NCI-H446 (cell line): ENCODE measurements at places on chromosomes 5 and 9.

DNA sequence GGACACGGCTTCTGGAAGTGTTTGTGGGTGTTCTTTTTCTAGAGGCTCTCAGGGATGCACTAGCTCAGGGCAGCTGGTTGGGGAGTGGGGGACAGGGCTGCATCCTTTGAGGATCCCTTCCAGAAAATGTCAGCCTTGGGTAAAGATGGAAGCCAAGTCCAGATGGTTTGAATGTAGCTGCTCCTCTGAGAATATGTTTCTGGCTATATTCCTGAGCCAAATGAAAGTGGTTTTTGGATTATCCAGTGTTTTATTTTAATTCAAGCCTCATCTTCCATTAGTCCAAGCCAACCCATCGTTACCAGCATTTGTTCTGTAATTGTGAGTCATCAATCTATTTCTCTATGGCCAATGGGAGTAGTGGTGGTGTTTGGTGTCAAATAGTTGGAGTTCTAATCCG, 70.4 kb downstream of the SPRY4 start:
- peak; percentile 63 for DNase-seq

DNA sequence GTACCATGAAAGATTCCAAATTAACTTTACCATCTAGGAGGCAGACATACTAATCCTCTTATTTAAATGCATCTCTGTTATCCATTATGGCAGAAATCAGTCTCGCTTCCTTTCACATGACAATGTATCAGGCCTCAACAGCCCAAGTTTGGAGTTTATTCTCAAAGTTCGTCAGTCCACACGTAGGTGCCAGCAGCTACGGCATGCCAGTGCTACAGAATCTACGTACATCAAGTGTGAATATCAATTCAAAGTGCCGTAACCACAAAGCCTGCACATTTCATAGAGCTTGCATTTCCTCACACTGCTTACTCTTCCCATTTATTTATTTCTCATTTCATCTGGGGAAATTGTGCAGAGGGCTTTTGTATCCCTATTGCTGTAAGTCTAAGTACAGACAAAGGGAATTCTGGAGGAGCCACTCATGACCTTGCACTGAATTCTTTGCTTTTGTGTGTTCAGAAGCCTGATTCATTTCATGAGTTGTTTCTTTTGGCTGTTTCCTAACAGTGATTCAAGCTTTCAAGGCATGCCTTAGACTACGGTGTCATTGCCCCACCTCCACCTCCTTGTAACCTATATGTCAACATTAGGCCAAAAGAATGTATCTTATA, 10.0 kb downstream of the ENC1 start:
- DNase-seq, result no peak

GRCh38 chr5:52784737-52785136, 3.0 kb upstream of the ITGA1 start:
- no peak for DNase-seq

GRCh38 chr9:128439273-128439672, 16.5 kb upstream of the ODF2 start:
- no peak for DNase-seq

DNA sequence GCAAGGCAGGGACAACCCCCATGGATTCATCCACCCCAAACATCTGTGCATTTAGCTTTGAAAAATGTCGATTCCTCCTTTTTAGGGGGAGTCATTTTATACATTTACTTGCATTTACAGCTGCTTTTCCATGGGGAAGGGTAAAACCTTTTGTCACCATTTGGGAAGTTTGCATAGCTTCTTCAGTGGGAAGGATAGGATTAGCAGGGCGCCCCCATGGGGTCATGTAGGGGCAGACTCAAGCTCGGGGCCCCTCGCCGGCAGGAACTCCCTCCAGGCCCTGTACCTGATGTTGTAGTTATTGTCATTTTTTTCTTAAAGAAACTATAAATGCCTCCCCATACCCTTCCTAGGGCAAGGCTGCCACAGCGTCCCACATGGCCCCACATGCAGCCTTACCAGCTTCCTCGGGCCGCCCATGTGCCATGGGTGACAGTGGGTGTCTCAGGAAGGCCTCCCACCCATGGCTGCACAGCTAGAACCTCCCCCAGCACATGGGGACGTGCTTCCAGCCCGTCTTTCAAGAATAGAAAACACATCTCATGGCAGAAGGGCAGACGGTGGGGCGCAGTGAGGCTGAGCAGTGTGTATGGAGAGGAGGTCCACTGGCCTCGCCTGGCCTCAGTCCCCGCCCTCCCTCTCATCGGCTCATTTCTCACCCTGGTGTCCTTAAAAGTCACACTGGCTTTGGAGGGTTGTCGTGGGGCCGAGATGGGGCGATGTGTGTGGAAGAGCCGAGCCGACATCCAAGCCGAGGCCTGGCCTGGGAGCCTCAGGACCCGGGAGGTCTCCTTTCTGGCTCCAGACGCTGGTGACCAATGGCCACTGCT, 76.1 kb upstream of the OTULINL start:
- no peak for DNase-seq

DNA sequence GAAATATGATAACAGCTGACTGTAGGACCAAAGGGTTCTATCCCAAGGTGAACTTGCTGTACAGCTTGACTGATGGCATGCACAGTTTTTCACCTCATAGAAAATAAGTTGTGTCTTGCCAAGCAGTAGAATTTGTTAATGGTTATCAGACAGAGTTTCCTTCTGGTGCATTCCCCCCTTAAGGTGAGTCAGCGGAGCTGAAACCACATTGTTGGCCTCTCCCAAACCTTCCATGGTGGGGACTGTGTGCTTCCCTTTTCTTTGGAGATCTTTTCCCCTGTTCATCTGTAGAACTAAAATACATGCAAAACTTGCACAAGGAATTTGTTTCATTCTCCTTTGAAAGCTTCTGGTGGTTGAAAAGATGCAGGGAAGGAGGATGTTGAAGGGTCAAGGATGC, 179.8 kb downstream of the FGF1 start:
- DNase-seq, result no peak

GRCh38 chr9:8632493-8632892, 832.9 kb upstream of the DMAC1 start:
- DNase-seq, result no peak

GRCh38 chr5:123518111-123518510, 6.1 kb downstream of the CSNK1G3 start:
- no peak for DNase-seq

DNA sequence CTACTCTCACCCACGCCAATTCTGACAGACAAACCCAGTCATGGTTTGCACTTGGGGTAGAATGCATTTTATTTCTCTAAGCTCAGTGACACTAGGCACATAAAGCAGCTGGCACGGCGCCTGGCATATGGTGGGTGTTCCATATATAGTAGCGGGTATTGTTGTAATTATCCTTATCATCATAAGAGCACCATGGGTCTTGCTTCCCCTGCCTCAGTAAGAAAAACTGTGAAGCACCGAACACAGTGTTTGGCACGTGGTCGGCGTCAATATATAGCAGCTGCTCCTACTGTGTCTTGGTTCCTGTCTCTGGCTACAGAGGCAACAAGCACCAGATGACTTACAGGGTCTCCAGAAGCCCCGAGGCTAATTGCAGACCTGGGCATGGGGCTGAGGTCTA, 194.1 kb upstream of the PANK3 start:
- DNase-seq, result no peak

GRCh38 chr9:119955276-119955675, 586.0 kb upstream of the BRINP1 start:
- no peak for DNase-seq

DNA sequence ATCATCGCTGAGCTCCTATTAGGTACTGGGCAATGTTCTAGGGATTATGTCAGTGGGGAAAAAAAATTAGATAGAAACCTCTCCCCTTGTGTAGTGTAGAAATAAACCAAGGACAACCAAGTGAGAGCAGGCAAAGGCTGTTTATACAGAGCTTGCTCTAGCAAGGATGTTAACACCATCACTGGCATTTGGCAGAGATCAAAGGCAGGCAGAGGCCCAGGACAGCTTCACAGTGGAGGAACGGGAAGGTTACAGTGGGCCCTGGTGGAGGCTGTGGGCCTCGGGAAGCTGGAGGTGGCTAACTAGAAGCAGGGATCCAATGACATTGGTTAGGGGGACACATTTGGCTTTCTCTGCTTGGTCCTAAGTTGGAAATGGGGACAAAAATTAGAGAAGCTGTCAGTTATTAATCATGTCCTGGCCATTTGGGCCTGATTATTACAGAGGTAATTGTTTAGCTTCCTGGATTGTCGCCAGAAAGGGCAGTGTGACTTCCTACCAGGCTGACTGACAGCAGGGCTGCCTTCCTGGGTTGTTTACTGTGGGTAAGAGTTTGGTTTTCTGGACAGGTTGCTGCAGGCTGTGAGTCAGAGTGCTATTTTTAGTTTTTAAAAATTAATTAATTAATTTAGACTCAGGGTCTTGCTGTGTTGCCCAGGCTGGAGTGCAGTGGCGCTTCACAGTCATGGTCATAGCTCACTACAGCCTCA, 259.3 kb downstream of the ROR2 start:
- no peak for DNase-seq

- no peak for DNase-seq
These were observed 145.0 kb downstream of the SLC24A2 start for GRCh38 chr9:19643875-19644274.

DNA sequence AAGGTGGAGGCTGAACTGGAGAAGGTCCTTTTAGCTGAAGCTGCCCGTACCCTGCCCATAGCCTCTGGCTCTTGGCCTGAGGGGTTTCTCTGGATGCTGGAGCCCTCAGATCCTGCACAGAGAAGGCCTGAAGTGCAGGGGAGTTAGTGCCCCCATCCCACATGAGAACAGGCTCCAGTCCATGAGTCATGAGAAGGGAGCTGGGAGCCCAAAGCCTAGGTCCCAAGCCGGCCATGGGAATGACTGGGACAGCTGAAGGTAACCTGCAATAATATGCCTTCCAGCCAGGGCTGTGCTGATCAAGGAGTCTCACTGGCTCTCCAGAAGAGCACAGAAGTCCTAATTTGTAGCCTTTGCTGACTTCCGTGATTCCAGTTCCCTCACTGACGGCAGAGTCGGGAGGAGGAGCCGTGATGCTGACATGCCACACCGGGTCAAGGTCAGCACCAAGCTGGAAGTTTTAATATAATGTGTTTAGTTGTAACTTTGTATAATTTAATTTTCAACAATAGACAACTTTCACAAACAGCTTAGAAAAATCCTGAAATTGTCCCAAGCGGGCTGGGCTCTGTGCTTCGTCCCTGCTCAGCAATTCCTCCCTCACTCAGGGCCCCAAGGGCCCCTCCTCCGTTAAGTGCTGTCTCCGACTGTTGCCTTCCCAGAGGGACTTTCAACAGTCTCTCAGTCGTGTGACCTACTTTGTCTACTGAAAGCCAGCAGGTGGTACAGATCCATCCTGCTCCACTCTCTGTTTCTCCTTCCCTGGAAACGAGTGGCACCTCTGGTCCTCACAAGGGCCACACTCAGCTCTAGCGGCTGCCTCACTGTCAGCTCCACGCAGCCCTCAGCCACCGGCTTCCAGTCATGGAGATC, 387.8 kb downstream of the GADD45G start:
- no peak for DNase-seq

- DNase-seq, result no peak
These were observed 6.8 kb upstream of the FCHSD1 start for GRCh38 chr5:141657937-141658545.

DNA sequence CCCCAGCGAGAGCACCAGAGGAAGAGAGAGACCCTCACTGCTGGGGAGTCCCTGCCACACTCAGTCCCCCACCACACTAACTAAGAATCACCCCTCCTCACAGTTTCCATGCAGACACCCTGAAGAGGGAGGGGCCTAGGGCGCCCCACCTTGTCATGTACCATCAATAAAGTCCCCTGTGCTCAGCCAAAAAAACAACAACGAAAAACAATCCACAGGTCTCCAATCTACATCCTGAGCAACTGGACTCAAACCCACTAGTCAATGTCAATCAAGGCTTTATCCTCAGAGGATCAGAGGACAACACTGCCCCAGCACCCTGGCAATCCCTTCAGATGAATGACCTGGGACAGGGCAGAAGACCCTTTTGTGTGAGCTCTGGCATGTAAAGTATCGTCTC, 210.1 kb upstream of the MSX2 start:
- no peak for DNase-seq

DNA sequence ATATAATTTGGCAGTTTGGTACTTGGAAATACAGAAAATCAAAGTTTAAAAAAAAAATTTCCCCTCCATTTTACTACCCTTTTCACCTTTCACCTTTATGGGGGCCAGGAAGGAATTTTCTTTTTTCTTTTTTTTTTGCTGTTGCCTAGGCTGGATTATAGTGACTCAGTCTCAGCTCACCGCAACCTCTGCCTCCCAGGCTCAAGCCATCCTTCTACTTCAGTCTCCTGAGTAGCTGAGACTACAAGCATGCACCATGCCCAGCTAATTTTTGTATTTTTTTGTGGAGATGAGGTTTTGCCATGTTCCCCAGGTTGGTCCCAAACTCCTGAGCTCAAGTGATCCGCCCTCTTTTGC, 9.1 kb downstream of the CHMP5 start:
- no peak for DNase-seq

DNA sequence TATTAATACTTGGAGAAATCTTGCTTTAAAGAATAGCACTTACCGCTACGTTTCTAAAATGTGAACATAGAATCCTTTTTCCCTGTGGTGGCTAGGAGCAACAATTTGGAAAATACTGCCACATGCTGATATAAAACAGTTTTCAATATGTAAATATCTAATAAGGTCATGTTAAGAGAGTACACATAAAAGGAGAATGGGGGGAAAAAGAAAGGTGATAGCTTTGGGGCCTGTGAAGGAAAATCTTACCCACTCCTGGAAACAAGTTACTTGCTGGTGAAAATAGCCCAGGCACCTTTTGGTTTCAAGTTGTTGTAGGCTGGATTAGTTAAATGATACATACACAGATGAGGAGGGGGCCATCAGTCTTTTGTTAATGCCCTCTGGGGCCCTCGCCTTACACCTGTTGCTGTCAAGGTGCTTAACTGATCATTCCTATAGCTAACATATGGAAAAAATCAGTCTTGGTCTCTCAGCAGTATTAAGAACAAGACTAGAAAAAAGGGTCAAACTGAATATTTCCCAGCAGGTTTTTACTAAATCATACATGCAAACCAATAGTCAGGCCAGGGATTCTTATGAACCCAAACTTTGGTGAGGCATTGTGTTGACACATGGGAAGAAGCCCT, 24.1 kb downstream of the FYB1 start:
- no peak for DNase-seq

GRCh38 chr9:18798106-18798505, 234.9 kb downstream of the SAXO1 start:
- DNase-seq, result no peak

- no peak for DNase-seq
These were observed 6.8 kb downstream of the ENC1 start for GRCh38 chr5:74633695-74634094.

DNA sequence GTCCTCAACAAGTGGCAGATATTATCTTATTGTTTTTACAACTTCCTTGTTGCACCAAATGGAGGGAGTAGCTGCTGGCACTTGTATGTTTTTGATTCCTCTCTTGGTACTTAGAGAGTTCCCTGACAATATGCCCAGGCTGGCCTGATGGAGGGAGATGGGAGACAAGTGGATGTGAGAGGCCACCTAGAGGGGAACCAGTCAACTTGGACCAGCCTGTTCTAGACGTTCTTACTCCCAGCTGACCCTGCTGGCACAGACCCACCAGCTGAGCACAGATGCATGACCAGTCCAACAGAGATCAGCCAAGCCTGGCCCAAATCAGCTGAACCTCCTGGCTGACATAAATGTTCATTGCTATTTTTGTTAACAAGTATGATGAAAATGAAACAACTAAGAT, 60.9 kb upstream of the GDNF start:
- no peak for DNase-seq
